ENCODE measurements at places on chromosomes 4 and X. TPM values are rescaled to one million over a fixed set of nuclear protein-coding genes. Genes with fewer than 3 reads are reported as not detected.

Gene TRMT44
- total RNA-seq, result 25.6 TPM

Gene MAGEA4
- total RNA-seq, result not detected

Gene SAGE1
- not detected for total RNA-seq

Gene MGARP
- not detected for total RNA-seq

Gene GAGE12H
- total RNA-seq, result not detected

Gene COPS4
- total RNA-seq, result 27.6 TPM

All from CD4-positive, alpha-beta T cell (primary cell).